H54 (cell line): ENCODE measurements at places on chromosomes 11 and 22.

GRCh38 chr11:111526501-111526900 lies 11.9 kb downstream of the HOATZ start:
- no peak for DNase-seq

DNA sequence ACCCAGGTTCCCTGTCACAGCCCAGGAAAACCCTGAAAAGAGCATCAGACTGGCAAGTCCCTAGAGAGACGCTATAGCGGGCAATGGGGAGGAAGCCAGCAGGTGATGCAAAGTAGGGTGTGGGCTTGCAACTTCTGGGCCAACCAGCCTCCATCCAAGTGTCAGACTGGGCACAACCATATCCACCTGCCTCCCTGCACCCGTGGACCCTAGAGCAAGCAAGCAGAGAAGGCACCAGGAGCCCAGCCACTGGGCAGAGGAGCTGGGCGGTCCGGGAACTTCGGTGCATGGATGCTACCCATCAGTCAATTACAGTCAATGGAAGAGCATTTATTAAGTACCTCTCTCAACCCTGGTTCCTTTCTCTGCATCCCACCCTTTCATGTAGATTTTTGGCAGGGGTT lies 2.8 kb downstream of the NECTIN1 start:
- DNase-seq: no peak

- no peak for DNase-seq
These were observed 54.9 kb downstream of the TRIM44 start for GRCh38 chr11:35717520-35717919.

GRCh38 chr11:83695046-83695445 lies 408.9 kb upstream of the CCDC90B start:
- no peak for DNase-seq

DNA sequence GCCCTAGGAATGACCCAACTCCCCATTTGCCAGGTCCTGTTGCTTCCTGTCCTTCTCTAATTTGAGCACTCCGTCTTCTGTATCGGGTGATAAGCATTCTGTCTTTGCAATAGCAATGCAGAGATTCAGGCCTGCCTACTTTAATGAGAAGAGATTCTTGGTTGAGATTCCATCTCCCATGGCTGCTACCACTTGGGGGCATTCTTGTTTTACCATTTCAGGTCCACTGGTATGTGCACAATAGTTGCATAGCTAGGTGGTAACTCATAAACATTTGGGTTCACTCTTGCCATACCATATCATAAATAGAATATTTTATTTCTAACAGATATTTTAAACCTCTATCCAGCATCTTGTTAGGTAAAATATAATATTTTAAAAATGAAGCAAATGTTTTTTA lies 34.4 kb upstream of the CALCB start:
- DNase-seq: no peak

DNA sequence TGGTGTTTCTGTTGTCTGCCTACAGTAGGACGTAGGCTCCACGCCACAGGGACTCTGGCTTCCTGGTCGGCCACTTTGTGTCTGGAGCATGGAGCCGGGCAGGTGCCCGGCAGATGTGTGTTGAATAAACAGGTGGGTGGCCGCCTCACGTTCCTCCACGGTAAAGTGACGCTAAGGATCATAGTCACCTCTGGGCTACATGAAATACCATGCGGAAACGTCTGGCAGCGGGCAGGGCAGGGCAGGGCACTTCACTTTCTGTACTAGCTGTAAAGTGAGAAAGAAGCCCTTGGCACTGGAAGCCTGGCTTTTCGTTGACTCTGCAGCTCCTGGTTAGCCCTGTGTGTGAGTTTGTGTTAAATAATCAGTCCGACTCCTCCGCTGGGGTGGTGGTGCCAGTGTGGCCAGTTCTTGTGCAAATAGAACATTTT lies 52.4 kb downstream of the MCM5 start:
- no peak for DNase-seq

GRCh38 chr11:72974487-72975205 lies 160.4 kb downstream of the ATG16L2 start:
- no peak for DNase-seq

GRCh38 chr11:125335106-125335505 lies 161.0 kb downstream of the FEZ1 start:
- DNase-seq: no peak

GRCh38 chr22:42277988-42278776 lies 7.7 kb upstream of the TCF20 start:
- no peak for DNase-seq

- DNase-seq: no peak
These were observed 15.5 kb downstream of the OR51B6 start for GRCh38 chr11:5366856-5367255.

- no peak for DNase-seq
These were observed 140.4 kb upstream of the C11orf58 start for GRCh38 chr11:16598032-16598431.

DNA sequence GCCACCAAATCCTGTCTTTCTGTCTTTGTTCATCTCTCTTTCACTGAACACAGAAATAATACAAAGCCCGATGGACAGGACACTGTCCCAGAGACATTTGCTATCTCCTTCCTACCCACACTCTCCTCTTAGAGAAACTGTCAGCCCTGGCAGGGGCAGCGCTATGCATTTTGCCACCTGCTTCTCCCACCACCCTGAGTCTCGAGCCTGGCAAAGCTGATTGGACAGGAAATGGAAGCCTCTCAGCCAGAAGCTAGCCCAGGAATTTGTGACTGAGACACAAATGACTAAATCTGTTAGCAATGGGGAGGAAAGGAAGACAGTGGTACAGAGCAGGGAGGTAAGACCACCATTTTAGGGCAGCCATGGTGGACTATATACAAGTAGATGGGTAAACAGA lies 14.9 kb upstream of the GALNT18 start:
- DNase-seq: no peak

- no peak for DNase-seq
These were observed 5.5 kb downstream of the PRG3 start for GRCh38 chr11:57375490-57375889.

- no peak for DNase-seq
These were observed 50.6 kb downstream of the C11orf96 start for GRCh38 chr11:43992834-43993637.

DNA sequence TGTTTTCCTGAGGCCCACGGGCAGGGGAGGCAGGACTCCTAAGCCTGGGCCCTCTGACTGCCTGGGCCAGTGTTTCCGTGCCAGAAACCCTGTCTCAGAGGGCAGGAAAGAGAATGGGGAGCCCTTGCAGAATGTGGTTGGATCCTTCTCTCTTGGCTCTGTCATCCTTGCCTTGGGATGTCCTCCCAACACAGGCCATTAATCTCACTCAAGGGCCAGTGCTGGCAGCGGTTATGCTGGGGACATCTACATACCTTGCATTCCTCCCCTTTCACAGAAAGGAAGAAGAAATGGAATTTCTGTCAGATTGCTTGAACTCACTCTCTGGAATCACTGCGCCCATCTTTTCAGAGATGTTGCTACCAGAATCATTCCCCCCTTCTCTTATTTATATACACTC lies 296.9 kb downstream of the KIRREL3 start:
- DNase-seq: no peak

DNA sequence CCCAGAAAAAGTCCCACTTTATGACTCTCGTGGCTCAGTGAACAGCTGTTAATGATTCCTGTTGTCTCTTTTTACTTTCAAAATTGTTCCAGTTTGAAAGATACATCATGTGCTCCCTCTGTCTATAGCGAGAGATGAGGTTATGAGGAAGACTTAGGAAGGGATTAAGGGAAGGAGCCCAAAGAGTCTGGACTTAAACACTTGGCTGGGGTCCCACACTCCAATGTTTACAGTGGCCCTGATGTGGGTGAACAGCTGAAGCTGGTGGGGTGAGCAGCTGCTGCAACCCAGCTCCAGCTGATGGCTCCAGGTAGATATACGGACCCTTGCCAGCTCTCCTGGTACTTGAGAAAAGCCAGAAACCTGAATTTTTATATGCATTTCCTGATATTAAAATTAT lies 84.5 kb upstream of the PLET1 start:
- DNase-seq: no peak

DNA sequence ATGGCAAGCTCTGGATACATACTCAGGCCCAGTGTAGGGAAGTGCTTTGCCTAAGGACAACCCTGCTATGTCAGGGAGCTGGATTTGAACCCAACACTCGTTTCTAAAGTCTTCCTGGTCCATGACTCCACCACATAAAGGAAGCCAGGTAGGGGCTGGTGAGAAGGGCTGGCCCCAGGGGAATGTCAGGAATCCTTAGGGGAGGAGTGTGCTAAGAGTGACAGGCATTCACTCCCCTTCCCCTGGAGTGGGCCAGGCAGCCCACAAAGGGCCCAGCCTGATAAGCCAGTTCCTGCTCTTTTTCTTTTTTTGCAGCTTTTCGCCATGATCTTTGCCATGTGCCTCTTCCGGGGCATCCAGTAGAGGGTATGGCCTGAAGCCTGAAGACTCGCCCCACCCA lies 21.9 kb downstream of the TP53I11 start:
- no peak for DNase-seq

- DNase-seq: no peak
These were observed 10.5 kb downstream of the EMSY start for GRCh38 chr11:76455331-76455730.

DNA sequence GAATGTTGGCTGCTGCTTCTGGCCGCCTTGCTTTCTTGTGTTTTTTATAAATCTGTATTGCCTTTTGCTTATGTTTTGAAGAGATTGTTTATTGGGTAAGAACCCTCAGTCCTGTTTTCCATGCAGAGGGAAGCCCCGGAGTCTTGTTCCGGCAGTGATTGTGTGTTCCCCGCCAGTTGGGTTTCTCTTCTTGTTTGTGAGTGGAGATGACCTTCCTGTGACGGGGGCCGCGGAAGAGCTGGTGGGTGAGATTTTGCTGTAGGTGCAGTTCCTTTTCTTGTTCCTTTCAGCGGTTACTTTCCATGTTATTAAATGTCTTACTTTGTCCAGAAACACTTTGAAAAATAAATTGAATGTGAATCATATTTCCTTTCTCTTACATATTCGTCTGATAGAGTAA lies 8.3 kb downstream of the TBC1D22A start:
- no peak for DNase-seq

- no peak for DNase-seq
These were observed 4.5 kb downstream of the TRIM29 start for GRCh38 chr11:120133216-120134105.

DNA sequence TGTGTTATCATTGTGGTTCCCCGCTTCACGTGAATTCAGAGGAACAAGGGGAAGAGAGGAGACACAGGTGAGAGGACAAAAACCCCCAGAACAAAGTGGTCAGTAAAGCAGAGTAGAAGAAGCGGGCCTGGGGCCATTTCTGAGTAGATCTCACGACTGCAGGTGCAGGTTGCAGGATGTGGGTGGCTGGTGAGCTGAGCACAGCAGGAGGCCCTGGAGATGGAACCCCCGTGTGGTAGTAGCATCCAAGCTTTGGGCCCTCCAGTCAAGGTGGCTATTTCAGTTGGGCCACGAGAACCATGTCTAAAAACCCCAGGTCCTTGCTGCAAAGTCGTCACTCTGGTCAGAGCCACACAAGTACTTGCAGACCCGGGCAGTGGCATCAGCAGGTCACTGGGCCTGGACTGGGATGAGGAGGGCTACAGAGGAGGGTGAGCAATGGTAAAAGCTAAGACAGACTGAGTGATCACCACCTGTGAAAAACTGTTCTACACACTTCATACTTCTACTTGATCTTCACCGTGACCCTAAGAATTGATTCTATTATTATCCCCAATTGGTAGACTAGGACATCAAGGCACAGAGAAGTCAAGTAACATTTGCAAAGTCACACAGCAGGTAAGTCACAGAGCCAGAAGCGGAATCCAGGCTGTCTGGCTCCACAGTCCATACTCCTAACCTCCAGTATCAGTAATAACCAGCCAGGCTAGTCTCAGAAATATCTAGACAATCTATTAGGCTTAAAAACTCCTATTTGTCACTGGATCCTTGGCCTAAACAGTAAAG lies 43.8 kb downstream of the SLC1A2 start:
- no peak for DNase-seq

DNA sequence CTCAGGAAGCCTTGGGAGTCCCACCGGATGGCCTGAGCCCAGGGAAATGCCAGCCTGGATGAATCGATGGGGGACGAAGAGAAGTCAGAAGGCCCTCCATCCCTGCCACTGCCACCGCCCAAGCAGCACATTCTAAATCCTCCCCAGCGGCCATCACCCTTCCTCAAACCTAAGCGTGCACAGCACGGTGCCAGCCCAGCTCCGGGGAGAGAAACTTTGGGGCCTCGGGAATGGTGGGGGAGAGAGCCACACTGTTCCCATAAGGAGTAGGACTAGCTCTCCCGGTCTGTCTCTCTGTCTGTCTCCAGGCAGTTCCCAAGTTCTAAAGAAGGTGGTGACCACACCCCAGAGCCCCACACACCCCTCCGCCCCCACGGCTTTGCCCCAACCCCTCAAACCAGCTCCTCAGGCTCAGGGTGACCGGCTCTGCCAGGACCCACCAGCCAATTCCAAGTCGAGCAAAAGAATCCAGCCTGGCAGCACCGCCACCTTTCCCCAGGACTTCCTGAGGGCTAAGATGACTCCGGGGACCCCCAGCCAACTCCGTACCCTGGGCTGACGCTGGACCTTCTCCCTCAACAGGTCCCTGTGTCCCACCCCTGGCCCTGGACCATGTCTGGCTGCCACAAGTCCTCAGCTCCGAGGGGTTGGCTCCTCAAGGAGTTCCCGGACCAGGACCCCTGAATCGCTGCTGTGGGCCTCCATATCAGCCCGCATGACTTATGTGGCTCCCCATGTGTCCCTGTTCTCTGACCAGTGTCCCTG lies 2.7 kb downstream of the AHNAK start:
- no peak for DNase-seq

DNA sequence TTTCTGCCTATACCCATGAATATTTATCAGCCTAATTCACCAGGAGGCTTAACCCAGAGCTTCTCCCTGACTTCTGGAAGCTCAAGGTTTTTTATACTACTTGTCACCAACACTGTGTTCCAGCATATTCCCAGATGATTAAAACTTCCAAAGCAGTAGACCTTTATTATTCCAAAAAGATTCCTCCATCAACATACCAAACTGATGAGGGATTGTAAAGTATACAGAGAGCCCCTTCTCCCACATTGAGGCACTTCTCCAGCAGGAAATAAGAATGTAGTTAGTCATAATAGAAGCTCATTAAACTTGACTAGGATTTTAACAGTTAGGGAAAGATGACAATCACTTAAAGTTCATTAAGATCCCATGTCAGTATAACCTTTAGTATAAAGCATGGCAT lies 51.4 kb upstream of the CEP126 start:
- no peak for DNase-seq

DNA sequence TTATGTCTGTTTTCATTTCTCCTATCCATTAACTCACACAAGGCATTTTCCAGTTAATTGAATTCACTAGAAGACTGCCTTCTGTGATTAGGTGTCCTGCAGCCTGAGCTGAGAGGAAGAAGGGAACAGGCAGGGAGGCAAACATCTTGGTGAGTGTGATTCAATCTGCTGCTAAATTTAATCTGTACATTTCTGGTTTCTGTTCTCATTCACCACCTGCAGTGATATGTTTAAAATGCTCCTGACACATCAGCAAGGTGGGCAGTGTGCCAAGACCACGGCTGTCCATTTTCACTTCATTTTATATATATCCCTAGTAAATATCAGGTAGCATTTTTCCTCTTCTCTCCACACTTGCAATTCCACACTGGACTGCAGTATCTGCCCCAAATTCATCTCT lies 416.5 kb downstream of the TMEM135 start:
- DNase-seq: no peak

GRCh38 chr11:640021-640706 lies 3.1 kb downstream of the DRD4 start:
- DNase-seq: no peak
